ENCODE measurements at places on chromosomes 1 and 21. TPM values are rescaled to one million over a fixed set of nuclear protein-coding genes. Genes with fewer than 3 reads are reported as not detected.
A peak's percentile ranks its signal among the peaks of the same experiment; 100 is the strongest.

Gene NLRP3
- 4.0 TPM for total RNA-seq

Gene AVPR1B
- total RNA-seq, result 0.69 TPM

Gene WDTC1
- 42.2 TPM for total RNA-seq

Gene NBPF6
- total RNA-seq, result not detected

Gene C1orf115
- 29.0 TPM for total RNA-seq

Gene VANGL2
- total RNA-seq, result 8.1 TPM

- peak; percentile 26 for DNase-seq
Observed at GRCh38 chr1:80533093-80533492, 1267.6 kb upstream of the ADGRL2 start.

DNA sequence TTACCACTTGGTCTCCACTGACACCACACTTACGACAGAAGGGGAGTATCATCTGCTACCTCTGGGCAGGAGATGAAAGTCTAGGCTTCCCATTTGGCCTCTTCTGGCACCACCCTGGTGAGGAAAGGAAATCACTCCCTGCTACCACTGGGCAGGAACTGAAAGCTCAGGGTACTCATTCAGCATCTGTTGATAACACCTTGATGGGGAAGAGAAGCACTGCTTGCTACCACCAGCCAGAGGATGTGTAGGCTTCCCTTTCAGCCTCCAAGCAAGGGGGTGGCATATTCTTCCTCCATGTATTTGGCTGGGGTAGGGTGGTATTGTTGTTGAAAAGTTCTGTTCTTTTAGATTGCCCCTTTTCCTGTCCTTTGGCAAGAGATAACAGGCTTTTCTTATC, 115.0 kb downstream of the ACBD6 start:
- no peak for DNase-seq

GRCh38 chr1:93965888-93966287, 56.7 kb upstream of the GCLM start:
- DNase-seq, result no peak

DNA sequence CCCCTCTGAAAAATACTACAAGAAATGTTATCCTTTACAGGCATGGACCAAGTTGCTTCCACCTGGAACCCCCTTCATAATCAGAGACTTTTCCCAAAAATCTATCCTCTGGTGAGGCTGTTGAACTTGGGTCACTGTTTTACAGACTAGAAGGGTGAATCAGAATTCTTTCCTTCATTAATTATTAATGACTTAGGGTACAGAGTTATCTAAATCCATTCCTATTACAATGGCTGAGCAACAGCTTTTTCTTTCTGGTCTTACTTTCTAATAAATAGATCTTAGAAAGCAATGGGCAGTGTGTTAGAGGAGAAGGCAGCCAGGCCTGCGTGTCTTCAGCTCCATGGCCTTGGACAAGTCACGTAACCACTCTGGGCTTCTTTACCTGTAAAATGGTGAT, 284.2 kb downstream of the ZNF648 start:
- no peak for DNase-seq

DNA sequence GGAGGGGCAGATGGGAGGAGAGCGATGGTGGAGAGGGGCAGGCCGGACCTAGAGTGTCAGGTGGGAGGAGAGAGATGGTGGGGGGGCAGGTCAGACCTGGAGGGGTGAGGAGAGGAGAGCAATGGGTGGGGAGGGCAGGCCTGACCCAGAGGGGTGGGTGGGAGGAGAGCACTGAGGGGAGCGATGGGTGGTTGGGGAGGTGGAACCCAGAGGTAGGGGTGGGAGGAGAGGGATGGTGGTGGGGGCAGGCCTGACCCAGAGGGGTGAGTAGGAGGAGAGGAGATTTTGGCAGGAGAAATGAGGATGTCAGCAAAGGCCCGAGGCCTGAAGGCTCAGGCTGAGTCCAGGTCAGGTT, 157.3 kb upstream of the VAMP3 start:
- DNase-seq, result no peak

GRCh38 chr1:56688522-56689026, 43.5 kb downstream of the PRKAA2 start:
- peak; percentile 26 for DNase-seq

- no peak for DNase-seq
Observed at GRCh38 chr1:33119532-33120217, 38.7 kb downstream of the AZIN2 start.

DNA sequence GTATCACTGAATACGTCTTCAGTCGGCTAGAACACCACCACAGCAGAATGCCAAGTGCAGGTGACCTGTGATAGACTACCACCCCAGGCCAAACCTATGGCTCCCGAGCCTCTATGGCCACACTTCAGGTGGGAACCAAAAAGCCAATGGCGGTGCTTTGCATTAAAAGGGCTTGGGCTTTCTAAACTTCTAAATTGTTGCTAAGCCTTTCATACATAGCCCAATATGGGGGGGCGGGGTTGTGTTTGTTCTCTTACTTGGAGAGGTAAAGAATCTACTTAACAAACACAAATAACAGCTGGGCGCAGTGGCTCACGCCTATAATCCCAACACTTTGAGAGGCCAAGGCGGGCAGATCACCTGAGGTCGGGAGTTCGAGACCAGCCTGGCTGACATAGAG, 19.7 kb downstream of the USP48 start:
- no peak for DNase-seq

DNA sequence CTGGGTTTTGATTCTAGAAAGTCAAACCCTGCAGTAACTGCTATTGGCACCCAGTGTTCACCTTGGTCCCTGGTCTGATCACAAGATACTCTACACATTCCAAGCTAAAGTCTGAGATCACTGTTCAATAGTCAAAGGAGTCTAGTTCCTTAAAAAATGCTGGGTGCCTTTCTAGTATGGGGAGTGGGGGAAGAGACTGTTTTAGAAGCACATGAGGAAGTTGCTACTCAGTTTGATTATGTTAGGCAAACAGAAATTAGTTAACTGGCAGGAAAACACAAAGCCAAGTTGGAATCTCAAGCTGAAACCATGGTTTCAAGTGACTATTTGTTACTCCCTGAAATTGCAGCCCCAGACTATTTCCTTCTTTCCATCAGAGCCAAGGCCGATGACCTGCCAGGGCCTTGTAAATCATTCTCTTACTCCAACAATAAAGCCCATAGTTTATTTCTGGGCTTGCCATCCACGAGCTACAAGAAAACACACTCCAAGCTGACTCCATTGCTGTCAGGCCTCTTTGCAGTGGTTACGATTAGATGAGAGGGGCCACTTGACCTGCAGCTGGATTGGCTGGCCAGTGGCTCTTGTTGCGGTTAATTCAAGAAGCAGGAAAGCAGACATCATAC, 21.1 kb upstream of the VTCN1 start:
- DNase-seq, result peak; percentile 56

GRCh38 chr1:158075078-158075477, 81.6 kb downstream of the KIRREL1 start:
- peak; percentile 85 for DNase-seq

DNA sequence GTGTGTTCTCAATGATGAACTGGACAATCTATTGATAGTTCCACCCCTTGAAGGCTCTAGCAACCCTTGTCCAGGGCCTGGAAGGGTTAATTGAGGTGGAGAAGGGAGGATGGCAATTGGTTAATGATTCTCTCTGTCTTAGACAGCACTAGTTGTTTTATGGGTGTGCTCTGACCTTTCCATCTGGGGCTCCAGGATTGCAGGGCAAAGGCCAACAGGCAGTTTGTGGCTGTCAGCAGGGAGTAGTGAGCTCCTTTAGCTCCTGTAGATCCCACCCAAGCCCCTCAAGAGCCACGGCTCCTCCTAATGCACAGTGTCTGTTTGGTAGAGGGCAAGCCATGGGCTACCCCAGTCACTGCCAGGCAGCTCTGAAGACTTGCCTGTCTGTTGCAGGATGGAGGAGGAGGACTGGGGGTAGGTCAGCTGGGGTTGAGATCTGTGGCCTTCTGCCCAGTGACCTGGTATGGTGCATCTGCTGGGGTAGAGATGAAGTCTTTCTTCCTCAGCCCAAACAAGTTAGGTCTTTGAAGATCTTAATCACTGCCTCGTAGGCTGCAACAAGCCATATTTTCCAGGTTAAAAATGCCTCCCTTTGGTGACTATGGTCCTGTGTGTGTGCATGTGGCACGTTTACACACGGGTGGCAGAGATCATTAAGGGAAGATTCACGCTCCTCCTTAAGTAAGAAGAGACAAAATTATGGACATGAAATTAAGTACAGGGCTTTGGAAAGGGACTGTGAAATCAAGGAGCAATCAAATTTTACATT, 7.7 kb downstream of the MROH7 start:
- DNase-seq, result peak; percentile 78

- DNase-seq, result no peak
Observed at GRCh38 chr1:36419569-36419968, 21.9 kb upstream of the LSM10 start.

DNA sequence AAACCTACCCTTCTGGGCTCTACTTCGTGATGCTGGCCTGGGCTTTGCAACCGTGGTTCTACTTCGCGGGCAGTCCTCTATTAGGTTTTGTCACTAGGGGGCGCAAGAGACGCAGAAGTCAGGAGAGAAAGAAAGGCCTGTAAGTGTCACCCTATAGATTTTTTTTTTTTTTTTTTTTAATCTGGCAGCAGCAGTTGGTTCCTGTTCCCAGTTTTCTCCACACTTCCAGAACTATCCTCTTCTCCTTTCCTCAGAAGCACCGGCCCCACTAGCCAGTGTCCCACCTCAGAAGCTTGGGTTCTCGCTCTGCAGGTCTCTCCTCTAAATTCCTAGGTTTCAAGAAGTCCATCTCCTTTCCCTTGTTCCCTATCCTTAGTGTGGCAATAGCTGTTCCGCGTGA, 9.1 kb upstream of the LCE2D start:
- DNase-seq, result no peak

DNA sequence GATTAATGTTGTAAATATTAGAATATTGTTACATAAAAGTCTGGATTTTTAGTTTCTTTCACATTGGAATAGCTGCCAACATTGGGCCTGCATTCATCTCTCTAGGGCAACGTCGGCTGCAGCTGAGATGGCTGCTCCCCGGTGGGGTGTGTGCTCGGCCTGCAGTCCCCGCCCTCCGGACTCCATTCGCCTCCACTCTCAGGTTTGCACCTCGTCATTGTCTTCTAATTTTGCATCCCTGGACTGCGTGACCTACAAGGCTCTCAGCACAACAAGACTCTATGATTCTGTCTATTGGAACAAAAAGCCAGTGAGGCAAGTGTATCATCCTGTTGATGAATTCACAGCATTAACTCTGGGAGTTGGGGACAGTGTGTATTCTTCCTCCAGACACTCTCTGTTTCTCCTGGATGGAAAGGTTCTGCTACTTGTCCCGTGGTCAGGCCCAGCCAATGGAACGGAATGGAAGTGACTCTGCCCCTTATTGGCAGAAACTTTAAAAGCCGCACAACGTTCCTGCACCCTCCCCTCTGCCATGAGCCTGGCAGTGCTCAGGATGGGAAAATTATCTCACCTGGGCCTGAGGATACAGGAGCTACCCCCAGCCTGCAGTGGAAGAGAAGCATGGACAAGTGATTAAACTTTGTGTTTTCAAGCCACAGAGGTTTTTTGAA, 105.0 kb upstream of the SAMD11 start:
- DNase-seq, result no peak

DNA sequence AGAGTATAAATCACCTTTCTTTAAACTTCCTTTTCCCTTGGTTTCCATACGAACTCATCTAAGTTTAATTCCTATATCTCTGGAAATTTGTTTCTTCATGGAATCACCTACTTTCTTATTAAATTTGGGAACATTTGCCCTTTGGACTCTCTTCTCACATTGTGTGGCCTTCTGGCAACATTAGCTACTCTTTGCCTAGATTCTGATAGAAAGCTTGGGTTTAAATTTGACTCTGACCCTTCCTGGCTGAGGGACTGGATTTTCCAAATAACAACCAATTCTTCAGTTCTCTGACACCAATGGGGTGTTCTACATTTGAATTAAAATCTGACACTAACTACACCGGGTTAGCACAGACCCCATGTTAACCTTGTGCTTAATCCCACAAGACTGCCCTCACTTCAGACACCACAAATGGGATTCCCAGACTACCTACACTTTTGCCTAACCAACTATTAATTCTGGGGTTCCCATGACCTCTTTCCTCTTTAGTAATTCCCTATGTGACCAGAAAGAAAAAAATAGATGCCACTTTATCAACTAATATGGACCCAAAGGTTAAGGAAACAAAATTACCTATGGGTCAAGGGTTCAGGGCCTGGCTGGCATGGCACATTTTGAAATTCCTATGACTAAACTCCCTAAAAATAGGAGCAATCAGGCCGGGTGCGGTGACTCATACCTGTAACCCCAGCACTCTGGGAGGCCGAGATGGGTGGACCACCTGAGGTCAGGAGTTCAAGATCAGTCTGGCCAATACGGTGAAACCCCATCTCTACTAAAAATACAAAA, 9.7 kb upstream of the THEM4 start:
- no peak for DNase-seq

GRCh38 chr1:17162941-17163340, 42.0 kb upstream of the PADI1 start:
- no peak for DNase-seq
